ENCODE measurements at places on chromosomes 1 and 21. TPM values are rescaled to one million over a fixed set of nuclear protein-coding genes. Genes with fewer than 3 reads are reported as not detected.

Gene CD1D
- 0.10 TPM for total RNA-seq

Gene DNALI1
- total RNA-seq: 2.3 TPM

Gene MIXL1
- total RNA-seq: not detected

Gene PRKCZ
- total RNA-seq: 2.3 TPM

Gene SMIM11
- 8.8 TPM for total RNA-seq

Gene BLACAT1
- total RNA-seq: under 0.01 TPM

Gene SAMD13
- total RNA-seq: 2.4 TPM

Gene SPRR2A
- total RNA-seq: not detected

Gene NUP210L
- total RNA-seq: under 0.01 TPM

Gene TCHH
- not detected for total RNA-seq

Gene TSPAN1
- not detected for total RNA-seq

Gene SLC22A15
- total RNA-seq: 0.10 TPM

Gene IGSF21
- not detected for total RNA-seq

Gene LEFTY1
- total RNA-seq: not detected

Gene OR2L3
- not detected for total RNA-seq

Gene OR4F16
- 0.19 TPM for total RNA-seq

Gene OPRD1
- total RNA-seq: not detected

Gene C1orf141
- not detected for total RNA-seq

Gene RYR2
- total RNA-seq: 0.10 TPM

Gene OR10Z1
- not detected for total RNA-seq

Gene PSEN2
- 23.4 TPM for total RNA-seq

Gene ETS2
- 37.2 TPM for total RNA-seq

Gene FCRL2
- total RNA-seq: not detected

Gene S100A7
- not detected for total RNA-seq

Gene EYA3
- total RNA-seq: 28.7 TPM

Gene NTMT2
- not detected for total RNA-seq

Gene KCNN3
- 2.3 TPM for total RNA-seq

Gene OTUD3
- 5.3 TPM for total RNA-seq

Gene ROR1
- 3.6 TPM for total RNA-seq

Gene ACTL8
- not detected for total RNA-seq

Gene INKA2
- 5.6 TPM for total RNA-seq

Gene KCNJ15
- 0.33 TPM for total RNA-seq

Gene FOXD2
- total RNA-seq: 0.33 TPM

Gene INAVA
- not detected for total RNA-seq

Gene ALX3
- total RNA-seq: not detected

Gene CNN3
- 281 TPM for total RNA-seq

Gene CA6
- not detected for total RNA-seq

Gene ST6GALNAC5
- total RNA-seq: 0.98 TPM

Gene SLC27A3
- total RNA-seq: 11.6 TPM

Gene MACO1
- 25.8 TPM for total RNA-seq

Gene ASAP3
- total RNA-seq: 15.7 TPM

Gene CAP1
- 521 TPM for total RNA-seq

Gene ARPC5
- total RNA-seq: 246 TPM

Gene PLXNA2
- total RNA-seq: 171 TPM

Gene CGN
- total RNA-seq: under 0.01 TPM

Gene RCOR3
- total RNA-seq: 21.9 TPM

Gene SLC44A5
- total RNA-seq: 19.9 TPM

Gene UTS2
- not detected for total RNA-seq

Gene LRRC39
- 0.29 TPM for total RNA-seq

Gene FAAH
- 0.48 TPM for total RNA-seq

Gene TMEM269
- total RNA-seq: not detected

Gene ITSN1
- total RNA-seq: 65.2 TPM

Gene PRAMEF8
- not detected for total RNA-seq

Measured in vein endothelial cell (primary cell).